ENCODE measurements at places on chromosomes 6 and 20.

- DNase-seq, result no peak
Observed at GRCh38 chr20:49995586-49995985, 12.8 kb downstream of the SNAI1 start.

- DNase-seq, result no peak
Observed at GRCh38 chr6:119501798-119502483, 152.4 kb upstream of the MAN1A1 start.

- no peak for DNase-seq
Observed at GRCh38 chr20:62355878-62356588, 11.1 kb downstream of the LAMA5 start.

GRCh38 chr20:22720206-22720605, 135.8 kb upstream of the FOXA2 start:
- no peak for DNase-seq

- DNase-seq, result no peak
Observed at GRCh38 chr20:62914970-62915457, 11.3 kb downstream of the DIDO1 start.

- peak; percentile 43 for DNase-seq
Observed at GRCh38 chr6:56749632-56750151, 107.0 kb upstream of the DST start.

- no peak for DNase-seq
Observed at GRCh38 chr6:24838081-24838480, 39.4 kb upstream of the ARMH2 start.

DNA sequence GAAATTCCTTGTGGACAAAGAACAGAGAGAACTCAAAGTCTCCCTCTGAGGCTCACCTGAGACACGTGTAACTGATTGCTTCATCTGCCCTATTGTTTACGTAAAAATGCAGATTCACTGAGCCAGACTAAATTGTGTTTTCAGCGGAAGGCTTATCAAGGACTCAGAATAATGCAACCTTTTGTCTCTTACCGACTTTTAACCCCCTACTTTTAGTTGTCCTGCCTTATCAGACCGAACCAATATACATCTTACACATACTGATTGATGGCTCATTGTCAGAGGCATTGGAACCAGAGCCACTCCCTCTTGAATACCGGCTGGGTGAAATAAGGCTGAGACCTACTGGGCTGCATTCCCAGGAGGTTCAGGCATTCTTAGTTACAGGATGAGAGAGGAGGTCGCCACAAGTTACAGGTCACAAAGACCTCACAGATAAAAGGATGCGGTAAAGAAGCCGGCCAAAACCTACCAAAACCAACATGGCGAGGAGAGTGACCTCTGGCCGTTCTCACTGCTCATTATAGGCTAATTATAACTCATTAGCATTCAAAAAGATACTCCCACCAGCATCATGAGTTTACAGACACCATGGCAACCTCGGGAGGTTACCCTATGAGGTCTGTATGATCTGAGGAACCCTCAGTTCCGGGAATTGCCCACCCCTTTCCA, 95.5 kb upstream of the ZNF184 start:
- no peak for DNase-seq

GRCh38 chr6:12314751-12315150, 24.6 kb downstream of the EDN1 start:
- no peak for DNase-seq

DNA sequence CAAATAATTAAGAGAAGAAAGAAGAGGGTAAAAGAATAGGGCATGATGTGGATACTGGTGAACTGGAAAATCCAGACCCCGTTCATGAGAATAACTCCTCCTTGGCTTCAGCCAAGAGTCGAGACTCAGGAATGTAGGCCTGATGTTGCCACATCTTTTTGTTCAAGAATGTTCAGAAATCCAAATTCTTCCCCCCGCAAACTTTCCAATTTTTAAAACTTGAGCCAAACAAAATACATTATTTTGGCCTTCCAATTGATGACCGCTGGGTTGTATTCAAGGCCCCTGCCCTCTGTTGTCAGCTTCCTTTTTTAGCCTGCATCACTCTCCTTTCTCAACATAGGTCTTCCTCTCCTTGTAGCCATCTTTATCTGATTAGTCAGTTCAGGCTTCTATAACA, 106.1 kb downstream of the TNFAIP3 start:
- peak; percentile 13 for DNase-seq

DNA sequence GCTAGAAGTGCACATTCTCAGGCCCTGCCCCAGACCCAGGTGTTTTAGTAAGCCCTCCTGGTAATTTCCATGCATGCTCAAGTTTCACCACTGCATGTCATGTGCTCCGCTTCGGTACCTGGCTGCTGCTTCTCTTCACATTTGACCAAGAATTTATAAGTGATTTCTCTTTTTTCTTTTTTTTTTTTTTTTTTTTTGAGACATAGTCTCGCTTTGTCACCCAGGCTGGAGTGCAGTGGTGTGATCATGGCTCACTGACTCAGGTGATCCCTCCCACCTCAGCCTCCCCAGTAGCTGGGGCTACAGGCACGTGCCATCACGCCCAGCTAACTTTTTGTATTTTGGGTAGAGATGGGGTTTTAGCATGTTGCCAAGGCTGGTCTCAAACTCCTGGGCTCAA, 16.0 kb downstream of the TM9SF4 start:
- DNase-seq, result no peak

GRCh38 chr20:14219801-14220461, 117.5 kb downstream of the FLRT3 start:
- DNase-seq, result no peak

DNA sequence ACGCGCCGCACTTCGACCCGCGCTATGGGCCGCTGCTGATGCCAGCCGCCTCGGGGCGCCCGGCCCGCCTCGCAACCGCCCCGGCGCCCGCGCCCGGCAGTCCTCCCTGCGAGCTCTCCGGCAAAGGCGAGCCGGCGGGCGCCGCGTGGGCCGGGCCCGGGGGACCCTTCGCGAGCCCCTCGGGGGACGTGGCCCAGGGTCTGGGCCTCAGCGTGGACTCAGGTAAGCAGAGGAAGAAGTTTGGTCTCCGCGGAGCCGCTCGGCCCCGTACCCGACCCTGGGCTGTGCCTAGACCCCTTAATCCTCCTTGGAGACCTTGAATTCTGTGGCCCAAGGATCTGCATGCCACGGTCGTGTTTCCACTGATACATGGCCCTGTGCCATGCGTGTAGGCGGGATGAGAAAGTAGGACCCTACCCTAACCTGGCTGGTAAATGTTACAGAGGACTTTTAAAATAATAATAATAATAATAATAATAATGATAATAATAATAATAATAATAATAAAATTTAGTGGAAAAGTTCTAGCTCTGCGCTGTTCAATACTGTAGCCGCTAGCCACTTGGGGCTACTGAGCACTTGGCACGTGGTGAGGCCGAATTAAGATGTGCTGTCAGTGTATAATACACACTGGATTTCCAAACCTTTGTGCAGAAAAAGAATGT, 5.6 kb downstream of the VGLL2 start:
- DNase-seq, result no peak

DNA sequence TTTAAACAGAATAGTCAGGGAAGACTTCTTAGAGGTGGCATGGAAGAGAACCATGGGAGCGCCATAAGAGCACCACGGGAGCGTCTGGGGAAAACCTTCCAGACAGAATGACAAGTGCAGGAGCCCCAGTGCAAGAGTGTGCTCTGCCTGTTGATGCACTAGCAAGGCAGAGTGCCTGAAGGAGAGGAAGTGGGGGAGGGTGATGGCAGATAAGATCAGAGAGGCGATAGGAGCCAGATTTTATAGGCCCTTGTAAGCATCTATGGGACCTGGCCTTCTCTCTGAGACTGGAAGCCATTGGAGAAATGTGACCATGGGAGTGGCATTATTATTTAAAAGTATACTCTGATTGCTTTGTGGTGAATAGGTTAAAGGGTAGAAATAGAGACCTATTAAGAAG, 13.1 kb downstream of the FUCA2 start:
- no peak for DNase-seq

- no peak for DNase-seq
Observed at GRCh38 chr6:165988302-165988756, 179.3 kb downstream of the TBXT start.

GRCh38 chr20:2314759-2315439, 19.1 kb downstream of the TGM3 start:
- peak; percentile 92 for DNase-seq

DNA sequence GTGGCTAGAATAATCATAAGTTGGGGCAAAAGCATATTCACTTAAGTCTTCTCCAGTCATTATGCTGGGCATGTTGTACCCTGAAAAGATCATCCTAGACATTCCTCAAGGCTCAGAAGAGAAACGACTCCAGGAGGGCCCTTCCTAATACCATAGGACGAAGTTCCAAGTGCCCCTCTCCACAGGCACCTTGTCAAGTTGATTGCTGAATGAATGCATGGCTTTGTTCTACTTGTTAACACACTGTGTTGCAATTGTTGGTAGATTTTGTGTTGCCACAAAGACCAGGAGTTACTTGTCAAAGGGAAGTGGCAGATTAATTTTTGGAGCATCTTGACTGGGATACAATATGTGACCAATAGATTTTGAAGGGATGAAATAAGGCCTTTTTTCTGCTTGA, 194.3 kb upstream of the SMLR1 start:
- DNase-seq, result no peak

GRCh38 chr6:24245275-24245674, 112.6 kb downstream of the DCDC2 start:
- DNase-seq, result no peak

- no peak for DNase-seq
Observed at GRCh38 chr6:110703010-110703905, 112.0 kb downstream of the CDK19 start.

- DNase-seq, result no peak
Observed at GRCh38 chr20:50339466-50339901, 148.9 kb downstream of the CEBPB start.

Measured in GM04503 (cell line).